ENCODE measurements at places on chromosomes 3 and 15. TPM values are rescaled to one million over a fixed set of nuclear protein-coding genes. Genes with fewer than 3 reads are reported as not detected.

AMT gene
- total RNA-seq: 17.3 TPM

KNL1 gene
- total RNA-seq: 3.4 TPM

STAB1 gene
- 9.7 TPM for total RNA-seq

SAMMSON gene
- 0.89 TPM for total RNA-seq

GAP43 gene
- not detected for total RNA-seq

GP9 gene
- total RNA-seq: not detected

PLOD2 gene
- total RNA-seq: 5.6 TPM

DUOXA1 gene
- 87.9 TPM for total RNA-seq

FAM43A gene
- 60.9 TPM for total RNA-seq

XRN1 gene
- total RNA-seq: 34.3 TPM

TPRG1 gene
- total RNA-seq: 30.9 TPM

PRSS50 gene
- total RNA-seq: not detected

MBD4 gene
- 25.1 TPM for total RNA-seq

HIGD2B gene
- total RNA-seq: not detected

BSN gene
- 0.59 TPM for total RNA-seq

PGBD4 gene
- 1.4 TPM for total RNA-seq

CCDC54 gene
- not detected for total RNA-seq

LRRC49 gene
- total RNA-seq: 3.3 TPM

GRIP2 gene
- total RNA-seq: 0.65 TPM

LRRC2 gene
- total RNA-seq: 2.3 TPM

TIGIT gene
- not detected for total RNA-seq
